ENCODE measurements at places on chromosomes 11 and 22.

DNA sequence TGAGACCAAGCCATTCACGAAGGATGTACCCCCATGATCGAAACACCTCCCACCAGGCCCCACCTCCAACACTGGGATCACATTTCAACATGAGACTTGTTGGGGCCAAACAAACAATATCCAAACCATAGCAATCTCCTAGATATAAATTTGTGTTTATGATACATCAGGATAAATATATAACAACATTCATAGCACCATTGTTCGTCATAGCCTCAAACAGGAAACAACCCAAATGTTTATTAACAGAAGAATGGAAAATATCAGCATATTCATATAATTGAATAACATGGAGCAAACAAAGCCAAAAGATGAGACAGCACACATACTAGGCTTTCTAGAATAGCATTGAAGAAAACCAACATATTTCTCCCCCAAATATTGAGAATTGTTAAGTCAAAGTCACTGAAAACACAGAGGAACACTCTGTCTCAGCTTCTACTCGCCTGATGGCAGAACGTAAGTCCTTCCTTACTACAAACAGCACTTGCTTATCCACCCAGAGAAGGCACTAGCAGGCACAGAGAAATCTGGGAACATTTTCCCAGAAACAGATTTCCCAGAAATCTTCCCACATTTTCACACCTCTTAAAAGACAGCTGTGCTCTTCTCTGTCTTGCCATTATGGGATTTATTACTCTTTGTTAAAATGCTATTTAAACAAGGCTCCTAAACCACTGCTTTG is 8.1 kb upstream of the GDPD4 start:
- DNase-seq = peak; percentile 17

DNA sequence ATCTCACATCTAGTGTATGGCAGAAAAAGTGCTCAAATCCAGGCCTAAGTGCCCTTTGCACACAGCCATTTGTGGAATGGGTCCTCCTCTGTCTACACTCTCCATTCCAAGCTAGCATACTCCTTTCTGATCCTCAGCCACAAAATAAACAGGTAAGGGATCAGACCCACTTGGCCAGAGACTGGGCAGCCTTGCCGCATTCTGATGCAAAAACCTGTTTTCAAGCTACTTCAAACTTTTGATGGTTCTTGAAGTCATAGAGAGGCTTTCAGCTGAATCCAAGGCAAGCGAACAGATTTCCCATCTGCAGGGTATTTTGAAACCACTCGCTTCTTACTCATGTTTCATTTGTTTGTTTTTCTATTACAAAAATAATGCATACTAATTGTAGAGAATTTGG is 136.6 kb upstream of the NAV2 start:
- DNase-seq = no peak

DNA sequence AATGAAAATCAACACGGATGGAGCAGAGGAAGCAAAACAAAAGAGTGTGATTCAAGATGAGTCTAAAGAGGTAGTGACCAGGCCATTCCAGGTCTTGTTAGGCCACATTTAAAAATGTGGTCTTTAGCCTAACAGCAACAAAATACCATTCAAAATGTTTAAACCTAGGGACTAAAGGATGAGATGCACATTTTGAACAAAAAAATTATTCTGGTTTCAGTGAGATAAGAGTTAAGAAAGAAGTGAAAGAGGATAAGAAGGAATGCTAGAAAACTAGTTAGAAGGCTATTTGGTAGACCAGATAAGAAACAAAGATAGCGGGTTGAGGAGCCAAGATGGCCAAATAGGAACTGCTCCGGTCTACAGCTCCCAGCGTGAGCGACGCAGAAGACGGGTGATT is 85.2 kb downstream of the CWF19L2 start:
- no peak for DNase-seq

DNA sequence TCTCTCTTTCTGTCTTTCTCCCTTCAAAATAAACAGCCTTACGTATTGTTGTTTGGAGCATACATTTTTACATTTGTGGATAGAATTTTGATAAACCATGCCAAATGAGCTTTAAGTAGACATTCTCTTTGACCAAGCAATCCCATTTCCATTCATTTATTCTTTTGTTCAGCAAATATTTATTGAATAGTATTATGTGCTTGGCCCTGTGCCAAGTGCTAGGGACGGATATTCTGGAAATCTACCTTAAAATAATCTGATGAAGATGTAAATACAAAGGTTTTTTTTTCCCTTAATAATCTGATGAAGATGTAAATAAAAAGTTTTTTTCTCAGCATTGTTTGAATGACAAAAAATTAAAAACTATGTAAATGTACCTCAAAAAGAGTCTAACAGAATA is 2.1 kb downstream of the OLFML1 start:
- DNase-seq = no peak

- DNase-seq = no peak
These were observed 1484.5 kb upstream of the TENM4 start for GRCh38 chr11:80925321-80925720.

DNA sequence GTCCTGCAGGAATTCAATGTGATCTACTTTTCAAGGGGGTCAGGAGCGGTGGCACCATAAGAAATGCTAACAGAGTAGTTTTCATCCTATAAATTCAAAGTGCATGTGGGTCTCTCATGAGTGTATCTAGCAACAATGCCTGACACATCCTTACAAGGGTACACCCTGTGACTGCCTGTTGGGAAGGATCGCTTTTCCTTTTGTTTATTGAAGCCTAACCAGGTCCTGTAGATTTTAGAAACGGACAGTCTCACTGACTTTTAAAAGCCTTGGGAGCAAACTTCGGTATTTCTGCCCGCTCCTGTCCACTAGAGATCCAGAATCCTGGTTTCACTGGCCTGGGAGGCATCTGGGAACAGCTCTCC is 102.4 kb downstream of the MICAL2 start:
- DNase-seq = peak; percentile 46

GRCh38 chr11:64638018-64638665 is 47.1 kb downstream of the SLC22A12 start:
- DNase-seq = no peak

- DNase-seq = no peak
These were observed 8.4 kb downstream of the CWC15 start for GRCh38 chr11:94964934-94965333.

GRCh38 chr11:111370902-111371578 is 8.0 kb downstream of the POU2AF1 start:
- no peak for DNase-seq

- DNase-seq = no peak
These were observed 970 bp downstream of the OR5B21 start for GRCh38 chr11:58506935-58507334.

DNA sequence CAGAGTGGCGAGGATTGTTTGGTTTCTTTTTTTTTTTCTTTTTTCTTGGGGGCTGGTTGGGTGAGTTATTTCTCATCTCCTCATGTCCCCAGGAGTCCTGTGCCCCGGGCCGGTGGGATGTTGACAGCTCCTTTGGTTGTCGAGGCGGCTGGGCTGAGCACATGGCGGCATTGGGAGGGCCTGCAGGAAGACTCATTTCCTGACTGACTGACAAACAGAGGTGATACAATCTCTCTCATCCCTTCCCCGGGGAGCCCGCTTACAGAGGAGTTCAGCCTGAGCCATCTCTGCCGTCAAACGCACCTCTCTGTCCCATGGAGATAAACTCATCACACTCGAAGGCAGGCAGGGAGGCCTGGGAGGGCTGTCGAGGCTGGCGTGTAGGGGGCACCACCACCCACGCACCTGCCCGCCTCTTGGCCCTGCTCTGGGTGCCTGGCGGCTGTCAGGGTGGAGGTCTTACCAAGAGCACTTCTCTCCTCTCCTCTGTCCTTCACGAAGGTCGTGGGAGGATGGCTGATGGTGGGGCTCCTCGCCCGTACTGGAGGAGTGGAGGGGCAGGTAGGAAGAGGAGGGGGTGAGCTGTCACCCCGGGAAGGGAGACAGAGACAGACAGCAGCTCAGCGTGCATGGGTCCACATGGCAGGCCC is 60.0 kb upstream of the NECTIN1 start:
- no peak for DNase-seq

DNA sequence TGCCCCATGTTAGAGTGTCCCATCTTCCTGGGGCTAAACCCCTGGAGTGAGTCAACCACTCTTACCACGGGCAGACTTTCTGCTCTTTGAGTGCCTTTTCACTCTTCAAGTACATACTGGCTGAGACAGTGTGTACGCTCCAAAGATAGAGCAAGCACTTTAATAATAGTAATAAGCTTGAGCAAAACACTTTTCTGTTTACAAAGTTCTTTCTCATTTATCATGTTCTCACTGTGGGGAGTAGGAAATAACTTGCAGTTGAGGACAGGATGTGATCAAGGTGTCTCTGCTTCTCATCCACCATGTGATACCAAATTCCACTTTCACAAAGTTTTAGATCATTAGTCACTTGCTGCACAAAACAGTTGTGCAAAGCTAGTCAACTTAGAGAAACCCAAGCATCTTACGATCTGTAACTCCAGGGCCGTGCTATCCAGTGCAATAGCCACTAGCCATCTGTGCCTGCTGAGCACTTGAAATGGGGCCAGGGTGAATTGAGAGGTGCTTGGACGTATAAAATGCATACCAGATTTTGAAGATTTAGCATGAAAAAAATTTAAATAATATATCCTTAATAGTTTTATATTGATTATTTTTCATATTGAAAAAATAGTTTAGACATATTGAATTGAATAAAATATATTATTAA is 135.3 kb downstream of the KIF18A start:
- DNase-seq = peak; percentile 76

- DNase-seq = no peak
These were observed 6.4 kb downstream of the TMPRSS6 start for GRCh38 chr22:37103151-37103550.

DNA sequence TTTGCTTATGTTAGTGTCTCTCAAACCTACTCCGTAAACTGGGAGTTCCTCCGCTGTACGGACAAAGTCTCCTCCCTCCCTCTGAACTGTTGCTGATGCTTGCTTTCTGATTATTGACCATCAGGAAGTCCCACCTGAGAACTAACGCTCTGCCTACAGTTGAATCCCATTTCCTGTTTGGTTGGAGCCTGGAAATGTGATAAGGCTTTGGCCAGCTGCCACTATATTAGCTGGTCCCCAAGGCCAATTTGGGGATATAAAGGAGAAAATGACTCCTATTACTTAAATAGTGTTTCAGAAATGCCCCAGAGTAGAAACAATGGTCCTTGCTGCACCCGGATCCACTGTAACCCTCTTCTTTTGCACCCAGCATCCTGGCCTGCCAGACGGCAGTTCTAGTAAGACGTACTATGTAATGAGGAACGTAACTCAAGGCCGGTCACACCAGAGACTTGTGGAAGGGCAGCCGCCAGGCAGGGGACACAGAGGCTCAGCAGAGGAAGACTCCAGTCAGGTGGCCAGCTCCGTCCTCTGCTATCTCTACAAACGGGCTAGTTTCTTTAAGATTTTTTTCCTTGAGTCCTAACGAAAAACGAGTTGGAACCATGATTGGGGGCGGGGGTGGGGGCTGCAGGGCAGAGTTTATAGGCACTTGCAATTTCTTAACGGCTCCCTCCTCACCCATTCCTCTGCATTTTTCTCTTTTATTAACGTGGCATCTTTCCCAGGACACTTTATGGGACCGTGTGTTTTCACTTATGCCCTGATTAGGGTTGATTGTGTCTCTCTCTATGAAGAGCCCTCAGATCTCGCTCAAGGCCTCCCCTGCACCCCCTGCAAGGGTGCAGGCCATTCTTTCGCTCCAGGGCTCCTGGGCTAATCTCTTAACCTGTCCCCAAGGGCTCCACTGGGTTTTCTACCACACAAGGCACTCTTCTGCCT is 72.8 kb upstream of the CDON start:
- DNase-seq = no peak

- DNase-seq = peak; percentile 48
These were observed 7.3 kb downstream of the CABP7 start for GRCh38 chr22:29727131-29727523.

- DNase-seq = peak; percentile 56
These were observed 16.1 kb upstream of the OR52H1 start for GRCh38 chr11:5564259-5565019.

GRCh38 chr11:31601635-31602282 is 92.2 kb downstream of the ELP4 start:
- no peak for DNase-seq

DNA sequence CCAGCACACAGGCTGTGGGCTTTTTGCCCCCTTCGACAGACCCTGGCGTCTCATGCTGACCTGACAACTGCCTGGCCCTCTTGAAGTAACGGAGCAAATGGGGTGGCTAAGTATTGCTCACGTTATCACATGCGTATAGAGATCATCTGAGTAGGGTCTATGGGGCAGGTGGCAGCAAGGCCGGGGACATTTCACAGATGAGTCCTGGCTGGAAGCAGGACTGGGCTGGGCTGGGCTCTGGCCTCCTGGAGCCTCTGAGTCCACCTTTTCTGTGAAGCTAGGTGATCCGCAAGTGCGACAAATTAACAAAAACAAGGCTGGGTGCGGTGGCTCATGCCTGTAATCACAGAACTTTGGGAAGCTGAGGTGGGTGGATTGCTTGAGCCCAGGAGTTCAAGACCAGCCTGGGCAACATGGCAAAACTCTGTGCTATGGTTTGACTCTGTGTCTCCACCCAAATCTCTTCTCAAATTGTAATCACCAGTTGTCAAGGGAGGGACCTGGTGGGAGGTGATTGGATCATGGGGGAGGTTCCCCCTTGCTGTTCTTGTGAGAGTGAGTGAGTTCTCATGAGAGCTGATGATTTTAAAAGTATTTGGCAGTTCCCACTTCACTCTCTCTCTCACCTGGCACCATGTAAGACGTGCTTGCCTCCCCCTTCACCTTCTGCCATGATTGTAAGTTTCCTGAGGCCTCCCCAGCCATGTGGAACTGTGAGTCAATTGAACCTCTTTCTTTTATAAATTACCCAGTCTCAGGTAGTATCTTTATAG is 122.0 kb downstream of the MPPED1 start:
- DNase-seq = no peak

GRCh38 chr11:118961591-118961990 is 5.5 kb downstream of the UPK2 start:
- no peak for DNase-seq

- no peak for DNase-seq
These were observed 293.2 kb downstream of the SWAP70 start for GRCh38 chr11:9957072-9957471.

DNA sequence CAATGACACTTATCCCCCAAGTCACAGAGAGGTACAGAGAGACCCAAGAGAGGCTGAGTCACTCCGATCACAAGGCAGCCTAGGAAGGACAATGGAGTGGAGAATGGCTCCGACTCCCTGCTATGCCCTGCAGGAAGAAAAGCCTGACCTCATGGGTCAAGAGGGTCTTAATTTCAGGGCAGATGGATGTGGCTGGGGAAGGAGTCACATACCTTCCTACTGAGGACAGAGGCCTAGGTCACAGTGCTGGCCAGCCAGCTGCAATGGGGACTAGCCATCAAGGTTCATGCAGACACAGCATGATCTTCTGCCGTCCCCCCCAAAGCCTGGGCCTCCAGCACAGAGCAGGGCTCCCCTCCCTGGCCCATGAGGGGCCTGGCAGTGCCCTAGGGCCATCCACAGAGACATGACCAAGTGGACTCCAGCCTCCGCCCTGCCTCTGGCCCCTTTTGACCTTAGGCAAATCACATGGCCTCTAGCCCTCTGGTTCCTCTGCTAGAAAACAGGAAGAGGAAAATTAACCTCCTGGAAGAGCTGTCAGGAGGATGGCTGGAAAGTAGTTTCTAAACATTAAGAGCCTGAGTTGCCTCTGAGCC is 1.8 kb downstream of the ARRB1 start:
- no peak for DNase-seq

Measured in fibroblast of skin of right biceps (primary cell).